ENCODE measurements at places on chromosomes 1 and 21.
A peak's percentile ranks its signal among the peaks of the same experiment; 100 is the strongest.

DNA sequence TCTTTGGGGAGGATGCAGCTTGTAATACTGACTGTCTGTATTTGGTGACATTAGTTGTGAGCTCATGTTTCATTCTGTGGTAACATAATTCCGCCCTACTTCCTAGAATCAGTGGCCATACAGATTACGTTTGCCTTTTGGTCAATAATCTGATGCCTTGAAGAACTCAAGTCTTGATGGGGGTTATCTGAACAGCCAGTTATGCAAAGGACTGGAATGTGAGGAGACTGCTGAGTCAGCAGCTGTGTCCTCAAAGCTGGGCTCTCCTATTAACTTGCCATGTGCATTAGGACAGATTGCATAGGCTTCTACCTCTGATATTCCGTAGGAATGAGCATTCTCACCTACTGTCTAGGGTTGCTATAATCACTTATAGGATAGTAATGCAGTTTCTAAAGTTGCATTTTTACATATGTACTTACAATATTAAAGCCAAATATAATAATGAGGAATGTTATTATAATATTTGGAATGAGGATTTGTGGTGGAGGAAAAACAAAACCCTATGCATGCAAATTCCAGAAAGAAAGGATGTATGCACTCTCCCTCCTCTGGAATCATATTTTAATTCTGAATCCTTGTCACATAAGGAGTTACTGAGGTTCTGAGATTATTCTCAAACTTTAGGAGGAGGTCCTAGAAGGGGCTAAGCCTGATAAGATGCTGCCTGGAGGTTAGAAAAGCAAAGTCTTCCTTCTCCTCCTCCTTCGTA is 116.0 kb downstream of the NOS1AP start:
- DNase-seq: no peak

- DNase-seq: no peak
Measured at GRCh38 chr1:199151634-199152425, 513.0 kb downstream of the PTPRC start.

- no peak for DNase-seq
Measured at GRCh38 chr1:26910343-26911160, 3.2 kb downstream of the NR0B2 start.

DNA sequence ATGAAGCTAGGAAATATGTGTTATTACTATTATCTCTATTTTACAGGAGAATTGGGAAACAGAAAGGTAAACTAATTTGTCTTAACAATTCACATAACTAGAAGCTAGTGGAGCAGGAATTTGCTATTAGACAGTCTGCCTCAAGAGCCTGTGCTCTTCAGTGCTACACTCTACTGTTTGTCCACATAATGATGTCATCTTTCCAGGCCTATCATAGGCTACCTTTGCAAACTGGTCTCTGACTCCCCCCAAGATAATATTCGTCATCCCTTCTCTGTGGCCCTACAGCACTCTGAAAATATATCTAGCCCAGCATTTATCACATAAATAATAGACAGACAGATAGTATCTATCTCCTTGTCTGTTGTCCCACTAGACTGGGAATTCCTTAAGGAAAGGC is 34.1 kb downstream of the TRIT1 start:
- DNase-seq: no peak

DNA sequence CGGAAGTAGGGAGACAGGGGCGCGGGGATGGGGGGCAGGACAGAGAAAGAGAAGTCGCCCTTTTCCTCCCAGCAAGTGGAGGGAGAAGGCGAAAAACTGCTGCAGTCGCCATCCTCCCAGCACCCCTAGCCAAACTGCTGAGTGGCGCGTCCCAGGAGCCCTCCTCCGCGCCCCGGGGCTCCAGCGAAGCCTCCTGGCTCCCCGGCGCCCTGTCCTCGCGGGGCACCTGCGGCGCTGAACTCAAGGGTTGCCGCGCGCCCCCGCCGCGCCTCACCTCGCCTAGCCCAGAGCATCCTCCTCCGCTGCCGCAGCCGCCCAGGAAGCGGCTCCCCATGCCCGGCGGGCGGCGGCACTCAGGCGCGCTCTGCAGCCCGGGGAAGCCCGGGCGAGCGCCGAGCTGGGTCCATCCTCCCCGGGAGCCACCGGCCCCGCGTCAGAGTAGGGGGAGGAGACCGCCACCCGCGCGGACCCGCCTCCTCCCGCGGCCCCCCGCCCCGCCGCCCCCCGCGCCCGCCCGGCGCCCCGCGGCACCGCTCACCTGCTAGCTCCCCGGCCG is at the start of gene DAB1:
TSS of gene DAB1 (minus strand) at position 405 of the 556 bp plus-strand sequence. CDS start 133,030 bp downstream, outside the sequence.
- DNase-seq: no peak

DNA sequence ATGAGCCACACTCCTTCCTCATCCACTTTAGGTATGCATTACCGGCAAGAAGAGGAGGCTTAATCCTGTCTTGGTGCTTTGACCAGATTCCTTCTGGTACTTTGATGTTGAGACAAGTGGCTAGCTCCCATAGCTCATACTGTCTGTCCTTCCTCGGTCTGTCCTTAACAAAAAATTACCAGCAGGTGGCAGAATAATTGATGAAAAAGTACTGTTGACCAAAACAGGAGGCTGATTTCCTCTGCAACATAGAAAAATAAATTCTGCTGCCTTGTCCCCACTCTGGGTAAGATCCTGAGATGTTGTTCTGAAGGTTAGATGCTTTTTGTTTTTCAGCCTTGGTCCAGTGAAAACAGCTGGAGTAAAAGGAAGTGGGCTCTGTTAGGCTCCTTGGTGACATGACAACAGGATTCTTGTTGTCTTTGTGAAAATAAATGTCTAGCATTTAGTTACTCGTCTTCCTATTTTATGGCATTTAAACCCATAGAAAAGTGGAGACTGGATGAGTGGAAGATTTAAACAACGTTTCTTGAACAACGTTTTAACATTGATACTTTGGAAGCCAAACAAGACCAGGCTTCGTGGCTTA is 11.2 kb upstream of the HJV start:
- peak; percentile 32 for DNase-seq

DNA sequence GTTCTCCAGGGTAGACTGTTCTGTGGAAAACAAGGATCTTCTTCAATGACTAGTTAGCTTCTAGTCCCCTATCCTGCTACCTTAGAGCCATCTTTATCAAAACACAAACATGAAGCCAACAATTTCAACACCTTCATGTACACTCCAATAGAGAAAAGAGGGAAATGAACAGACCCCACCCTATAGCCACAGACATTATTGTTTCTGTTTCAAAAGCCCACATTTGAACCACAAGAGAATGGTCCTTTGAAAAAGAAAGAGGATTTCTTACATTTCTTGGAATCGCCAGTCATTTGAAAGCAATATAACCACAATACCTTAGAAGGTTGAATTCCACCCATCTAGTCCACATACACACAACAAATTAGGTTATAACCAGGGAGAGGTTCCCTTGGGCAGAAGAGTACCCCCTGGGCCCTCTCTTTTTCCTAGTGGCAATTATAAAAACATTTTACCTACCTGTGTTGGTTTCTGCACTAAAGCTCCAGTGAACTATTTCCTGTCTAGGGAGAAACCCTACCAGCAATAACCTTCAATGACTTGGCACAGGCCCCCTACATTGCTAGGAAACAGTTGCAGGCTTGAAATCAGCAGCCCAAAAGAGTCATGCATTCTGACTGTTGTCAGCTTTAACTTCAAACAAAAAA is 2.7 kb upstream of the LPGAT1 start:
- DNase-seq: no peak

- DNase-seq: no peak
Measured at GRCh38 chr1:37485902-37486679, 11.7 kb downstream of the ZC3H12A start.

GRCh38 chr21:35394049-35394448 is 344.9 kb upstream of the RUNX1 start:
- DNase-seq: no peak

DNA sequence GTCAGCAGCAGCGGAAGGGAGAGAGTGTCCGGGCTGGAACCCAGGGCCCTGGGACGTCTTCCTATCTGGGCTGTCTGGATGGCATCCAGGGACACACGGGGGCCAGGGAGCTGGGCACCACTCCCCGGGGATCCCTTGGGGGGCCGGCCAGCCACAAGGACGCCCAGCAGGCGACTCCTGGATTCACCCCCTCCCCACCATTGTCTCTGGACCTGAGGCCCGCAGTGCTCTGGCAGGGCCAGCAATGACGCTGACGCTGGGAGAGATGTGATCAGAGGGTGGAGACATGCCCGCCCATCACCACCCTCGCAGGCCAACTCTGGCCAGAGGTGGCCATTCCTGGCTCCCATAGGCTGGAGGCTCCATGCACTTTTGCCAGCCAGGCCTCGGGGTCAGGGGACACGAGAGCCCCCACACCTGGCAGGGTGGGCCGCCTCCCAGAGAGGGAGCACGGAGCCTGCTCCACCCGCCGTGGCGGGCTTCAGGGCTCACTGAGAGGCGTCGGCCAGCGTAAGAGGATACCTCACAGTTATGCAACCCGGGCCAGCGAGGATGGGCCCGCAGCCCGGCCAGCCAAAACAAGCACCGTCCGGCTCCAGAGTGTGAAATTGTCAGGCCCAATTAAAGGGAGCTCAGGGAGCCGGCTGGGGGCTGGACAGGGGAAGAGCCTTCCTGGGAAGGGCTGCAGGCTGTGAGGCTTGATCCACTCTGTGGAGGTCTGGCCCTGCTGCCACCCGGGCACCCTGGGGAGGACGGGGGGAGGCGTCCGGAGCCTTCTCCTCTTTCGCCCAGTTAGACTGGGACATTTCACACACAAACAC is 10.3 kb downstream of the ACTRT2 start:
- no peak for DNase-seq

DNA sequence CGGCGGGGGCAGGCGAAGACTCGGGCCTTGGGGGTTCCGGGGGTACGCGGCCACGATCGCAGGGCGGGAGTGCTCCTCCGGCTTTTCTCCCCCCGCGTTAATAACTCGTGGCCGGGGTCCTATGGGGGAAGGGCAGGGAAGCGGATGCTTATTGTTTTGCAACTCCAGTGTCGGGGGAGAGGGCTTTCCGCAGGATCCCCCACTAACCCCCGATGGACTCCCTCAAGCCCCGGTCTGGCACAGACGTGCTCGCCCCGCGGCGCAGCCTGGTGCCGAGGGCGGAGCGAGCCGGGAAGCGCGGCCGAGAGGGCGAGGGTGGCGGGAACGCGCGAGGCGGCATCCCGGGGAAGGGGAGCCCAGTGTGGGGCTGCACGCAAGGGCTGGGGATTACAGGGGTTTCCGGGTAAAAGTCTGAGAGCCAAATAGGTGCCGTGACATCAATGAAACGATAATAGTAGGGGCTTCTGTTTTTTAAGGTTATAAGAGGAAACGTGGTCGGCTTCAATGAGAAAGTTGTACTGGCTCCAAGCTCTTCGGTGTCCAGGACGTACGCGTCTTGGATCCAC is 772 bp downstream of the UCK2 start:
- no peak for DNase-seq

DNA sequence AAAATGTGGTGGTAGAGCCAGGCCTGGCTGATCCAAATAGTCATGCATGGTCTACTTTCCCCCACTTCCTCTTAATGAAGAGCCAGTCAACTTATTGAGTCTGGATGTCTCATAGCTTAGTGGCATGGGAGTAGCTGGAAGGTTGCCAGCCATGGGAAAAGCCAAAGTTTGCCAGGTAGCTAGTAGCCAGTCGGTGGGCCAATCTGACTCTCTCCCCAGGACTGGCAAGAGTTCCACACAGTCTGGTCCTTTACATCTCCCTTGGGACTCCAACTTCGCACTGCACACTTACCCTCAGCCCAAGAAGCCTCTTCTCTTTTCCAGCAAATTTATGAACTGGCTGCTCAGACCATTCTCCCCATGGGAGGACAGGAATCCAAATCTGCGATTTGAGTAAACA is 8.3 kb downstream of the WARS2 start:
- no peak for DNase-seq

DNA sequence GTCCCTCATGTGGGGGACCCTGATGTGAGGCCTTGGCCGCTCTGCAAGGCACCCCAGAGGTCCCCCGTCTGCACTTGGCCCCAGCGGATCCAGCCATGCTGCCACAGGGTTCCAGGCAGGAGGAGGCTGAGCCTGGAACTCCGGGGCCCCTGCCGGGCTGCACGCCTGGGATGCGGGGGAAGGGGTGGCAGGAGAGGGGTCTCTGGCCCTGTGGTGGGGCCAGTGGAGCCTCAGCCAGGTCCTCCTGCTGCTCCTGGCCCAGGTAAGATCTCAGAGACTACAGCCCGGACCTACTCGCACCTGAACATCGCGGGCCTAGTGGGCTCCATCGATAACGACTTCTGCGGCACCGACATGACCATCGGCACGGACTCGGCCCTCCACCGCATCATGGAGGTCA is 12.9 kb downstream of the PFKL start:
- DNase-seq: no peak

GRCh38 chr1:29970747-29971325 is 734.5 kb downstream of the PTPRU start:
- DNase-seq: no peak

- DNase-seq: no peak
Measured at GRCh38 chr1:101216623-101217022, 20.2 kb upstream of the S1PR1 start.

- no peak for DNase-seq
Measured at GRCh38 chr1:86701731-86702130, 2.6 kb upstream of the SH3GLB1 start.

- DNase-seq: no peak
Measured at GRCh38 chr1:100443811-100444571, 91.7 kb downstream of the CDC14A start.

- DNase-seq: no peak
Measured at GRCh38 chr1:162471290-162471853, 26.2 kb upstream of the UHMK1 start.

GRCh38 chr1:168980180-168980579 is 126.3 kb upstream of the ATP1B1 start:
- DNase-seq: no peak

DNA sequence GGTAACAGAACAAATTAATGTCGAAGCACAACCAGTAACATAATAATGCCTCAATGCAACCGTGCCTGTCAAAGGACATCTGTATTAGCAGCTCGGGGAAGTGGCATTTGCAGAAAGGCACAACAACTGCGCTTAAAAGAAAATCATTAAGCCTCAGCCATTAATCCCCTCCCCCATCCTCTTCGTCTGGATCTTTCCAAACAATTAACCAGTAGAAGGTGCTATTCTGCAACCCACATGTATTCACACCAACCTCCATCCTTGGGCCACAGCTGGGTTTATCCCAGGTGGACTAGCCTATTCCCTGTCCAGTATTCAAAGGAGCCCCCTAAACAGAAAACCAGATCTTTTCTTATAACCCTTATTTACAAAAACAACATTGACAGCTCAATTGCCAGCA is 2.6 kb downstream of the RERE start:
- DNase-seq: no peak

DNA sequence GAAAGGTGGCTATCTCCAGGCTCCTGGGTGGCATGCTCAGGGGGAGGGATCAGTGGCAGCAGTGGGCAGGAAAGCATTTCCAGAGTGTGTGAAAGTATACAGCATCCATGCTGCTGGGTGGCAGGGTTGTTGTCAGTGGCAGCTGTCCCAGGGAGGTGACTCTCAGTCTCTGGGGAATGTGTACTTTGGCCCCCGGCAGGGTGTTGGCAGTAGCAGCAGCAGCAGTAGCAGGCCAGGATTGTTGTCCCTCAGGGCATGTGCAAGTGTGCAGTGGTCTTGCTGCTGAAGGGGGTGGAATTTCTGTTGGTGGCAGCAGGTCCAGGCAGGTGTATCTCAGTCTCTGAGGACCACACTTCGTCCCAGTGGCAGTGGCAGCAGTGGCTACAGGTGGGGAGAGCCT is 71.7 kb upstream of the GUCA2B start:
- no peak for DNase-seq

- DNase-seq: no peak
Measured at GRCh38 chr1:19388980-19389379, 76.9 kb downstream of the SLC66A1 start.

Measured in Jurkat, Clone E6-1 (cell line).